Keratinocyte (primary cell): ENCODE measurements at places on chromosomes 2 and 18.

- no peak for DNase-seq
Measured at GRCh38 chr2:223269386-223269785, 217.4 kb downstream of the KCNE4 start.

DNA sequence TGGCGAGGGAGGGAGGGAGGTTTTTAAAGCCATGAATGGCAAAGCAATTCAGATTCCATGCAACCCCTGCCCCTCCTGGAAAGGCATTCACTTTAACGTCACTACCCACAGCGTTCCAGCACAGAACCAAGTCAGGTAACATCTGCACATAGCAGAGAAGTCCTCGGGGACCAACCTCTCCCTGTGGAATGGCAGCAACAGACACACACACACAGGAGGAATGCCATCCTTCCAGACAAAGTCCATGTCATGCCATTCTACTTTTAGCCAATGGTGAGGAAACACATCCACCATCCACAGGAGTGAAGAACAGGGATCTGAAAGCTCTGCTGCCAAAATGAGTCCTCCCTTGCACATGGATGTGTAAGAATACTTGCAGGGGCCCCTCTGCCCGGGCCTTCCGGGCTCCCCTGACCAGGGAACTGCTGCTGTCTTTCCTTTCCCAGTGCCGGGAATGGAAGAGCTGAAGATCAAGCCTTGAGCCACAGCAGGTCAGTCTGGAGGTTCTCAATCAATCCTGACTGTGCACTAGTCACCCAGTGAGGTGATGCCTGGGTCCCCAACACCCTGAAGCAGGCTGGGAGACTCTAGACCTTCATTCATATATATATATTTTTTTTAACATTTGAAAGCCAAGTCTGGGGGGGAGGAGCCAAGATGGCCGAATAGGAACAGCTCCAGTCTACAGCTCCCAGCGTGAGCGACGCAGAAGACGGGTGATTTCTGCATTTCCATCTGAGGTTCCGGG is 63.7 kb downstream of the UXS1 start:
- no peak for DNase-seq

DNA sequence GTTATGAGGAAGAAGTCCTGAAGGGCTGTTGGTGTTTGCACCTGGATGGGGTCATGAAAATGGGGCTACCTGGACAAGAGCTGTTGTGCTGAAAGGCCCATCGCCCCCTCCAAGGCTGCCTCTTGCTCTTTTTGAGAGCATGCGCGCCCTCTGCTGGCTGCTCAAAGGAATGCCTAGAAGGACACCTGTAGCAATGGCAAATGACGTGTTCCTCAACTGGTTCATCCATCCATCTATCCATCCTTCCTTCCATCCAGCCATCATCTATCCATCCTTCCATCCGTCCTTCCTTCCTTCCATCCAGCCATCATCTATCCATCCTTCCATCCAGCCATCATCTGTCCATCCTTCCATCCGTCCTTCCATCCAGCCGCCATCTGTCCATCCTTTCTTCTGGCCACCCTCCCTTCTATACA is 17.2 kb upstream of the RPL31 start:
- DNase-seq: no peak

- DNase-seq: no peak
Measured at GRCh38 chr2:73922681-73923080, 4.0 kb upstream of the DGUOK start.

DNA sequence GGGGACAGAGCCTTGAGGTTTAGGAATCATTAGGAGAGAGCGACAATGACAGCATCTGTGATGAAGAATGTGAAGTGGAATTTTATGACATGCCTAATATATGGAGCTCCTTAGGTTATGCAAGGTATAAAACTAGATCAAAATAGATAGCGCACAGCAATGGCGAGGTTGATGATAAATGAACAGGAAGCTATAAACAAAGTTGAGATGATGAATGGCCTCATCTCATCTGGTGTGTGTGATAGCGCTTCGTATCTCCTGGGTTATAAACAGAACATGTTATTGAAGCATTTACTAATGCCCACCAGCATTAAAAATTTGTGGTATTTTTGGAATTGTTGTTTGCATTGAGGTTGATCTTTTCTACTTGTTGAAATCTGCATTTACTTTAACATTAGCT is 231.5 kb downstream of the LTBP1 start:
- DNase-seq: no peak

- DNase-seq: no peak
Measured at GRCh38 chr2:144456680-144457079, 63.2 kb downstream of the ZEB2 start.

- no peak for DNase-seq
Measured at GRCh38 chr2:129781749-129782632, 197.5 kb upstream of the RAB6C start.

- DNase-seq: no peak
Measured at GRCh38 chr2:26577442-26578112, 63.6 kb downstream of the CIB4 start.

DNA sequence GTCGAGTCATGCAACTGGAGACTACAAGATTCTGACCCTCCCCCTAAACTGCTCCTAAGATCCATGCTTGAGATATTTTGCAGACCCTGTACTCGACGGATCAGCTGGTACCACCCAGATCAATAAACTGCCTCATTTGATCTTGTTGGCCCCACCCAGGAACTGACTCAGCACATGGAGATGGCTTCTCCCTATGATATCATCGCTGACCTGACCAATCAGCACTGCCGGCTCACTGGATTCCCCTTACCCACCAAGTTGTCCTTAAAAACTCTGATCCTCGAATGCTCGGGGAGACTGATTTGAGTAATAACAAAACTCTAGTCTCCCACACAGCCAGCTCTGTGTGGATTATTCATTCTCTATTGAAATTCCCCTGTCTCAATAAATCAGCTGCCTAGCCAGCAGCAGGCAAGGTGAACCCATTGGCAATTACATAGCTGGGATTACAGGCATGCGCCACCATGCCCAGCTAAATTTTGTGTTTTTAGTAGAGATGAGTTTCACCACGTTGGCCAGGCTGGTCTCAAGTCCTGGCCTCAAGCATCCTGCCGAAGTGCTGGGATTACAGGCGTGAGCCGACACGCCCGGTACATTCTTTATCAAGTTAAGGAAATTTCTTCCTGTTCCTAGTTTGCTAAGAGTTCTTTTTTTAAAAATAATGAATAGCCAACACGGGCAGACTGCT is 43.6 kb downstream of the VPS54 start:
- DNase-seq: no peak

DNA sequence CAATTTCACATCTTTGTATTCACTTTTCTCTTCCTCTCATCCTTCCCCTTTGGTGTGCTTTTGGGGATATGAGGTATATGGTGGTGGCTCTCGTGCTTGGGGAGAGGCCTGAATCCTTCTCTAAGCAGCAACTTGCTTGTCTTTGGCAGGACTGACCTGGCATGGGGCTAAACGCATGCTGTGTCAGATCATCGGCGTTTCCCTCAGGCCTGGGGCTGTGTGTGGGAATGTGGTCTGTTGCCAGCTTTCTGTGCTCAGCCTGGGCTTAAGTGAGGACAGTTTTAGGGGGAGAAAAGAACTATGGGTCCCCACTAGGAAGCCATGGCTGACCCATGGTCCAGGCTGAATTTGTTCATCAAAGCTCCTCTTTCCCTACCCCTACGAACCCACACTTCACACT is 60.7 kb downstream of the TET3 start:
- no peak for DNase-seq

DNA sequence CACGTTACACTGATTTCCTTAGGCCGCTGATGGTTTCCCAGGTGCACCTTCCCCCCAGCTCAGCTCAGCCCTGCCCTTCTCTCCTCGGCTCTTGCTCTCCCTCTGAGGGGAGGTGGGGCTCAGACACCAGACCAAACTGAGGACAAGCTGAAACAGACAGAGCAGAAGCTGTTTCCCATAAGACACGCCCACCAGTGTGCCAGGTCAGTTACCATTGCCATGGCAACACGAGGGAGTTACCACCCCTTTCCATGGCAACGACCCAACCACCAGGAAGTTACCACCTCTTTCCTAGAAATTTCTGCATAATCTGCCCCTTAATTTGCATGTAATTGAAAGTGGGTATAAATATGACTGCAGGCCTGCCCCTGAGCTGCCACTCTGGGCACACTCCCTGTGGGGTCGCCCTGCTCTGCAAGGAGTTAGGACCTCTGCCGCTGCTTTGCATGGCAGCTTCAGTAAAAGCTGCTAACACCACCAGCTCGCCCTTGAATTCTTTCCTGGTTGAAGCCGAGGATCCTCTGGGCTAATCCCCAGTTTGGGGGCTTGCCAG is 120.9 kb upstream of the SMIM21 start:
- DNase-seq: no peak

GRCh38 chr2:157722580-157723234 is 94.0 kb upstream of the ACVR1C start:
- no peak for DNase-seq

- DNase-seq: no peak
Measured at GRCh38 chr18:26794230-26795101, 71.0 kb downstream of the AQP4 start.

GRCh38 chr2:69755862-69756467 is 14.0 kb downstream of the ANXA4 start:
- peak; percentile 44 for DNase-seq

DNA sequence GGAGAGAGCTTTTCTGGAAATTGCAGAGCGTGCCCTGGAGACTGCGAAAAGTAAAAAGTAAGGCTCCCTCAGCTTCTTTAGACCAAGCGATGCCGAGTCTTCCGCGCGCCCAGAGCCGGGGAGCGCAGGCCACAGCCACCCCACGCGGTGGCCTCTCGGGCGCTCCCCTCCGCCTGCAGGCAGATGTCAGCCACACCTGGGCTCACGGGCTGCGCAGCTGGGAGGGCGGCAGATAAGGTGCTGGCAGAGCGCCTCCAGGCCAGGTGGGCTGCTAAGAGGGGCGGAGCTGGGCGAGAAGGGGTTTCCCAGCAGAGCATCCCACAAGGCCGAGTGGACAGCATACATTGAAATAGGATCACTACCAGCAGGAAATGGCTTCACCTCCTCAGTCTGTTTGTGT is 81.7 kb downstream of the ARHGEF4 start:
- no peak for DNase-seq

DNA sequence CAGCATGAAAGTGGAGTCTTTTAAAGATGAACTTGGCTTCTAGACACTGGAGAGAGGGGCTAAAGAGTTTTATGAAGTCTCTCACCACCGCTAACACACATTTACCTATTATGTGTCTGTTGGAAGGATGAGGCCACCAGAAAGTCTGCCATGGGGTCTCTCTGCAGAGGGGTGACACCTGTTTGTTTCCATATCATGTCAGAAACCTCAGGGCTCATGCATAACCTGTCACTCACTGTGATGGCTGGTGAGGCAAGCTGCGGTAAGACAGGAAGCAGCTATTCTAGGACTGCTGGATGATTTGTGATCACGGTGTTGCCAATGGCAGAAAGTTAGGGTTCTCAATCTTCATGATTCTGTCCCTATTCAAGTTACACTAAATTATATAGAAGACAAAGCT is 60.8 kb upstream of the DNMT3A start:
- DNase-seq: no peak

- no peak for DNase-seq
Measured at GRCh38 chr2:218393750-218394290, 5.8 kb upstream of the CTDSP1 start.

GRCh38 chr2:55229221-55229620 is 2.9 kb downstream of the CLHC1 start:
- DNase-seq: no peak

GRCh38 chr2:211033765-211034164 is 477.4 kb downstream of the CPS1 start:
- no peak for DNase-seq

DNA sequence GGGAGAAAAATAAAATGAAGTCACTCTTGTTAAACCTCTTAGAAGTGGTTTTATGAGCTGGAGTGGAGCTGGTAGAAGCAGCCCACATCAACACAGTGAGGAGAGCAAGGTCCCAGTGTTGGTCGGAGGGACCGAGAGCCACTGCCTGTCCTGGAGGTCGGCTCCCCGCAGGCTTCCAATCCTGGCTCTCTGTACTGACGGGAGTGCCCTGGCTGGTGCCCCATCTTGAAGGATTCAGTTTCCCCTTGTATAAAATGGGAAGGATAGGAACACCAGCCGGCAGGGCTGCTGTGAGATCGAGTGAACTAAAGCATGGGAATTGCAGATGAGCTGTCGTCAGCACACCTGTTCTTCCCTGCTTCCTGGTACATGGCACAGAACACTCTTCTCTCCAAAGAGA is 104.3 kb upstream of the ID2 start:
- no peak for DNase-seq

DNA sequence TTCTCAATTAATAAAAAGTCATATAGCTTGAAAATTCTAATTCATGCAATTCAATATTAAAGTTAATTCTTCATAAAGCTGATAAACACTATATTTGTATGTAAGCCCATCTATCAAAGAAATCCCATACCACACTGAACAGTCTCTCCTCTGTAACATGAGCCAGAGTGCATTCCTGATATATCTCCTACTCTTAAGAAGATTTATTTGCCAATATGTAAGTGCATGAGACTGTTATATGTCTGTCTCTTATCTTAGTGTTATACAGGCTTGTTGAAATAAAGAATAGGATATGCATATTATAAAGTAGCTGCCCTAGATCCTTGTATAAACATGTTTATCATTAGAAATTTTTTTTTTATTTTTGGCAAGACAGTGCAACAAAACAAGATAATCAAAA is 40.4 kb upstream of the TTC32 start:
- no peak for DNase-seq

- no peak for DNase-seq
Measured at GRCh38 chr2:108073415-108074072, 87.2 kb downstream of the SLC5A7 start.

- DNase-seq: no peak
Measured at GRCh38 chr2:232008907-232009638, 47.6 kb downstream of the DIS3L2 start.

DNA sequence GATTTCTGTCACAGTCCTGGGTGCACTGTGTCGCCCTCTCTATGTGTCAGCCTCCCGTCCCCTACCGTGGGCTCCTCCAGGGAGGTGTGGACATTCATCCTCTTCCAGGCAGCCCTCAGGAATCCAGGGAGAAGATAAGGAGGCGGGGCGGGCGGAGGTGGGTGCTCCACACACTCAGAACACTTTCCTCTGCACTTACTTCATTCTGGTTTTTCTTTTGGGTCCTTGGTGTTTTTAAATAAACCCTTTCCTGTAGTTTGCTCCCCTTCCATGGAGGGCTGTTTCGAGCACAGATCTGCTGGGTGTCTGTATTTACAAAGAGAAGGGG is 183.9 kb downstream of the FAM210A start:
- DNase-seq: no peak

GRCh38 chr18:79772108-79772864 is 25.5 kb upstream of the KCNG2 start:
- DNase-seq: no peak

DNA sequence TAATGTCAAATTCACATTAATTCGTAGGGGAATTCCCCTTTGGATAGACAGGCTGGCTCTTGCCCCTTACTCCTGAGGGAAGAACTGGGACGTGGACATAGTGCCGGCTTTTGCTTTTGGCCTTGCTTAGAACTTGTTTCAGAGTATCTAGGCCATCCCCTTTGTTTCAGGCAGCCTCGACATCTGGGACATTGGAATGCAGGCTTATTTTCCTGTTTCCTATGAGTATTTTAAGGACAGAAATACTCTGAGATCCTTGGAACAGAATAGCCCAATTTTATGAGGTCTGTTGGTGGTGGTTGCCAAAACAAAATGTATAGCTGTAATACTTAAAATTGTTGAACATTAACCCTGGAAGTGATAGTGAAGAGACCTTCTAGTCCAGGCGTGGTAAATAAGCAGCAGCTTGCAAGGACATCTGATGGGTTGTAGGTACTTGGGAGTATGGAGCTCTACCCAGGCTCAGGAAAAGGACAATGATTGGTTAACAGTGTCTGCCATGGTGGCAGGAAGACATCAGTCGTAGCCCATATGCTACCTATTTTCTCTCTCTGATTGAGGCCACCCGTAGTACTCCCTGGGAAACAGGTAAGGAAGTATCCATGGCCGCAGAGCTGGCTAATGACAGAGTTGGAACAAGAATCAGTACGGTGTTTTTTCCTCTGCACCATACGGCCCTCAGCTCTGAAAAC is 112.4 kb downstream of the CDK15 start:
- no peak for DNase-seq
